GM19239 (cell line): ENCODE measurements at places on chromosomes 7 and 10.

DNA sequence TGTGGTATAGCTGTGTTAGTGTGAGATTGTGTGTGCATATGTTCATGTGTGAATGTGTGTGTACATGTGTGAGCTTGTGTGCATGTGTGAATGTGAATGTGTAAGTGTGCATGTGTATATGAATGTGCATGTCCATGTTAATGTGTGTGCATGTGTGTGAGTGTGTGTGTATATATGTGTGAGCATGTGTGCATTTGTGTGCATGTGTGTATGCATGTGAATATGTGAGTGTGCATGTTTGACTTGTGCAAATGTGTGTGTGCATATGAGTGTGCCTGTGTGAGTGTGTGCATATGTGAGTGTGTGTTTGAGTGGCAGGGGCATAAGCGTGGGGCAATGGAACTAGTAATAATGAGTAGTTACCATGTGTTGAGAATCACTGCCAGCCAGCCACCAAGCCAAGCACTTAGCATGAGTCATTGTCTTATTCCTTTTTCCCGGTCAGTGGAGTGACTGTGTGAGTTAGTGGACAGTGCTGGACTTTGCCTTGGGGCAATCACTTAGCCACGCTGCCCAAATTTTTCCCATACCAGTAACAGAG lies 46.3 kb upstream of the SHH start:
- no peak for DNase-seq

DNA sequence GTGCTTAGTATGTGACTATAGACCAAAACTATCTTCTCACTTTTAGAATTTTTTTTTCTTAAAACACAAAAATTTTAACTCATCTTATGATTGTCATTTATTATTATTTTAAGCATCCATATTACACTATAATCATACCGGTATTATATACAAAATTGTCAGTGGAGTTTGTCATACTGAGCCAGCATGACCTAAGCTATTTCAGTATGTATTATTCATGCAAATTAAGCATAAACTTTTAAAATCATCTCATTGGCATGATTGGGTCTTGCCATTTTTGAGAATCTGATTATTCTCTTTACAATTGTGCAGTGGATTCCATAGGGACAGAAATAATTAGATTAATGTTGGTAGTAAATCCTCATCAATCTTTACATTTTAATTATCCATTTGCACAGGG lies 46.2 kb upstream of the STMP1 start:
- DNase-seq: no peak

DNA sequence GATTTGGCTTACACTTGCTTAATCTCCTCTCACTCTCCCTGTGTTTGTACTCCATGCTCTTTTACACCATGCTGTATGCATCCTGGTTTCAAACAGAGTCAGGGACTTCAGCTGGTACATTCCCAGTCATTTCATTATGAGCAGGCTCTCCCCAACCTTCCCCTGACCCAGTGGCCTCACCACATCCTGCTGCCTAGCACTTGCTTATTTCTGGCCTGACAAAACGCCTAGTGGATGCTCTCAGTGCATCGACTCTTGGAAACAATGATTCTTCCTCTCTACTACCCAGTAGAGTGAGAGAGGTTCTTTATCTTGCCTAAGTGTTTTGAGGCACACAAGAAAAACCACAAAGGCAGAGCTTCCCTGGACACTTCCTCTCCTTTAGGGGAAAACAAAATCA lies 63.4 kb downstream of the CAV1 start:
- no peak for DNase-seq

DNA sequence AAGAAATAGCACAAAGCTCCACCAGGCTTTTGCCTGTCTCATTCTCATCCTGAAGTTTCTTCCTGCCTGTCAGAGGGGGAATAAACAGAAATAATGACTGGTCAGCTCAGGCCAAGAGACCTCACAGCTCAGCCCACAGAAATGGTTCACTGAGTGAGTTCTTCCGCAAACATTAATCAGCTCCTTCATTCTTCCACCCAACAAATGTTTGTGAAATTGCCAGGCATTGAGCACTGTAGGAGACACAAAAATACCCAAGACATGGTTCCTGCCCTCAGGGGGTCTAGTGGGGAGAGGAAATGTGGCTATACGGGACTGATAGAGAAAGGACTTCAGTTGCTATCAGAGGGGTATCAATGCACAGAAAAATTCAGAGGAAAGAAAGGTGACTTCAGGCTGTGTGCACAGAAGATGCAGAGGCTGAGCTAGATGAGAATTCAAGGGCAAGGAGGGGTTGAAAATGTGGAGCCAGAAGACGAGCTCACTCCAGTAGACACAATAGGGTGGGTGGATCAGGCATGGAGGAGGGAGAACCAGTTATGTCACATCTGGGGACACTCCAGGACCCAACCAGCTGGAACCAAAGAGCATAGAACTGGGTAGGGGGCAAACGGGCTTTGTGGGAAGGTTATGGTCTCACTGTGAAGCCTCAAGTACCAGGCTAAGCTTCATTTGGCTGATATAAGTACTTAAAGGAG lies 20.9 kb downstream of the MYOF start:
- no peak for DNase-seq

GRCh38 chr7:19772841-19773760 lies at the start of gene TMEM196:
Gene TMEM196 (minus strand): TSS chr7:19773617. CDS start chr7:19772696, 921 bp downstream.
- DNase-seq: no peak

DNA sequence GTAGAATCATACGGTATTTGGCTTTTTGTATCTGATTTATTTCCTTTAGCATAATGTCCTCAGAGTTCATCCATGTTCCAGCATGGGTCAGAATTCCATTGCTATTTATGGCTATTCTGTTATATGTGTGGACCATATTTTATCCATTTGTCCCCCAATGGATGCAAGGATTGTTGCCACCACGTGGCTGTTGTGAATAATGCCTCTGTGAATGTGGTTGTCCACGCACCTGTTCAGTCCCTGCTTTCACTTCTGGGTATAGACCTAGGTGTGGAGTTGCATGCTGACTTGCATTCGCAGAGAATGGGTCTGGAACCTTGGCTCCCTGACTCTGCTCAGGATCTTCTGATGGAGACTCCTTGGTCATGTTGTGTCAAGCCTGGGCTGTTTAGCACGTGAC lies 199.9 kb downstream of the CAMK1D start:
- no peak for DNase-seq

- DNase-seq: no peak
Measured at GRCh38 chr7:29342761-29343160, 148.2 kb downstream of the CHN2 start.

- DNase-seq: no peak
Measured at GRCh38 chr7:77653572-77653971, 42.7 kb upstream of the RSBN1L start.

- DNase-seq: no peak
Measured at GRCh38 chr7:93578762-93579161, 4.2 kb upstream of the CALCR start.

DNA sequence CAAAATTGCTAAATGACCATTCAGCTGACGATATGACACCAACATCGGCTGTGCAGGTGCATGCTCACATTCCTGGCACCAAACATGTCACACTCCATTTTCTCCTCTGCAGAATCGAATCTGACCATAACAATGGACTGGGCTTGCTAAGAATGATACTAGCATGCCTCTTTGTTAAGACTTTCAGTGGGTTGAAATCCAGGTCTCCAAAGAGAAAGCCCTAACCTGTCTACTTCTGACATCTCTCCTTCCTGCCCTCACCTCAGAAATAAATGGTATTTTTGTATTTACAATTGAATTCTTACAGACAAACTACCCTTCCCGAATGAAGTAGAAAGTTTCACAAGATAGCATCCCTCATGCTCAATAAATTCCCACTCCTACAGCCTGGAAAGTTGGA lies 373.9 kb downstream of the KCNMA1 start:
- no peak for DNase-seq

DNA sequence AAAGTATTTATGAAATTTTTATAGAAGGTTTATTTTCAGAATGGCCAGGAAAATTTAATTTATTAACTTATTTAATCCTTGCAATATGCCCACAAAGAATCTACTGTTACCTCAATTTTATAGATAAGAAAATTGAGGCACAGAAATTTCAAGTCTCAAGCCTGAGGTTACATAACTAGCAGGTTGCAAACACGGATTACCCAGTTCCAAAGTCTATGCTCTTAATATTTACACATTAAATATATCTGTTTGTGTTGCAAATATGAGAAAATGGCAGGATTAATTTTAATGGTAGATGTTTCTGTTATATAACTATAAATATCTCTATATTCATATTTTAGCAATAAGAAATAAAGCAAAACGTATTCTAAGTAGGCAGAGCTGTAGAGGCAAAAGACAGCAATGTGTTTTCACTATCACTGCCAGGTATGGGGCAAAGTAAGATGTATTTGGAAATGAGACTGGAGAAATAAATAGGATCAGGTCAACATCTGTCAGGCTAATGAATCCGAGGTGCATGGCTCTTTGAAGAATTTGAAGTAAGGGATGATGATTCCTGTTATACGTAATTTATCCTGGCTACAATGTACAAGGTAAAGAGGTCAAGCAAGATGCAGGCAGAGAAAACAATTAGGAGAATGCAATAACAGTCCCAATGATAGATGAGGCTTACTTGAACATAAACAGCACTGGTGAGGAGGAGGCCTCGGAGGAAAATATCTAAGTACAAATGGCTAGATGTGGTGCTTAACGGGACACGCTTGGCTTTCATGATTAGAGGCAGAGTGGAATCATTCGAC lies 354.1 kb upstream of the VSTM2A start:
- DNase-seq: no peak

- DNase-seq: no peak
Measured at GRCh38 chr7:45258533-45259226, 101.1 kb downstream of the RAMP3 start.

GRCh38 chr10:96971324-96971723 lies 139.2 kb downstream of the LCOR start:
- no peak for DNase-seq

- no peak for DNase-seq
Measured at GRCh38 chr10:127449490-127449889, 99.6 kb upstream of the NPS start.

DNA sequence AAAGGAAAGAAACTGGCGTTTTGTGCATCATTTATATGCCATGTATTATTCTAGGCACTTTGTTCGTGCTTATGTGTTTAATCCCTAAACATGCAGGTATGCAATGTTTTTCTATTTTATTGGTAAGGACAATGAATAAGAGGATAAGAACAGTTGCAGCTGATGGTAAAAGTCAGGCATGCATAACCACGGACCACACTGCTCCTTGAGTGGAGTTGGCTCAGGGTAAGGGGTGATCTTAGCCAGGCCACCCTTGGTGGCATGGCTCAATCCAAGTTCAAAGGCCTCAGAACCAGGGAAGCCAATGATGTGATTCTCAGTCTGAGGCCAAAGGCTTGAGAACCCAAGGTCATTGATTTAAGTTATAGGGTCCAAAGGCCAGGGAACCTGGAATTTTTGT lies 1068.1 kb downstream of the NRG3 start:
- no peak for DNase-seq

DNA sequence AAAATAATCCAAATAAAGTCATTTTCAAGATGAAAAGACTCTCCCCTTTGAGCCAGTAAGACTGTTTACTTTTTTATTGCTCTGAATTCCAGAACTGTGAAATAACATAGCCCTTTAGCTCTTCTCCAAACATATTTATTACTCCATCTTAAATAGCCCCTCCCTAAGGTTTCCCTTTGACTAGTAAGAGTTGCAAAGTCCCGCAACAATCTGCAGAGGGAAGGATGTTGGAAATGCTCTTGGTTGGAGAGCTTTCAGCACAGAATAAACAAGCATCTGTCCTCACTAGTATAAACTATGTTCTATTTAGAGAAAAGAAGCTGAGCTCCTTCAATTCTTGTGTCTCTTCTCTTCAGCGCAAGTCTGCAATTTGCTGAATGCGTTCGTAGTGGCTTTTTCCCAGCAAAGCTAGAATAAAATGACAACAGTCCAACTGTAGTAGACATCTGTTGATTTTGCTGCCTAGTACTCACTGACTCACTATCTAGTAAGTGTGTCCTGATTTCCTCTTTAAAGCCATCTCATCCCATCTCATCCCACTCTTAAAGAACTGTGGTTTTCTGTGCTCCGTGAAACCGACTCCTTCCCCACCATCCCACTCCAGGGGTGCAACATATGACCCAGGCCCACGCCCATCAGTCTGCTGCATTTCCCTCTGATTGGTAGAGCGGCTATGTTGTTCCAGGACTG lies 104.0 kb downstream of the FAM107B start:
- DNase-seq: no peak

GRCh38 chr10:123097039-123097438 lies 38.7 kb upstream of the HMX3 start:
- no peak for DNase-seq

DNA sequence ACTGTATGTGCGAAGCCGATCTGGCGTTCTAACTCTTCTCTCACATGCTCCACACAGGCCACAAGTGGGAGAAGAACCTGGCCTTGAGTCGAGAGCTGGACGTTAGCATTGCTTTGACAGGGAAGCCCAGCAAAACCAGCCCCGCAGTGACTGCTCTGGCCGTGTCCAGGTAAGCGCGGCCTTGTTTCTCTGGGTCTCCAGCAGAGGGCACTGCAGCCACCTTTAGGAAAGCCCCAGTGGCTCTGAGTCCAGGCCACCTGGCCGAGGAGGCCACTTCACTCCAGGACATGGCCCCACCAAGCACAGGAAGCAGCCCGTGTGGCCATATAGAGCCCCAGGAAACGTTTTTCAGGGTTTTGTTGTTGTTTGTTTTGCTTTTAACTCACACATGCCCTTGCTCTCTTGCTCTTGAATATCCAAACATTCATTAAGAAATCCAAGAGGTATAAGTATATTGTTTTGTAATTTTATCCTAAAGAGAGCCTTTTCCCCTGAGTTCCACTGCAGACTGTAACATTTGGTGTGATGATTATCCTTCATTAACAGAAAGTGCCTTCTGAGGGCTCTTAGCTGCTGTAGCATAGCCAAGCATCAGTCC lies 41.8 kb upstream of the LRRC18 start:
- peak; percentile 68 for DNase-seq

- no peak for DNase-seq
Measured at GRCh38 chr10:80530251-80530650, 7.5 kb upstream of the SH2D4B start.

DNA sequence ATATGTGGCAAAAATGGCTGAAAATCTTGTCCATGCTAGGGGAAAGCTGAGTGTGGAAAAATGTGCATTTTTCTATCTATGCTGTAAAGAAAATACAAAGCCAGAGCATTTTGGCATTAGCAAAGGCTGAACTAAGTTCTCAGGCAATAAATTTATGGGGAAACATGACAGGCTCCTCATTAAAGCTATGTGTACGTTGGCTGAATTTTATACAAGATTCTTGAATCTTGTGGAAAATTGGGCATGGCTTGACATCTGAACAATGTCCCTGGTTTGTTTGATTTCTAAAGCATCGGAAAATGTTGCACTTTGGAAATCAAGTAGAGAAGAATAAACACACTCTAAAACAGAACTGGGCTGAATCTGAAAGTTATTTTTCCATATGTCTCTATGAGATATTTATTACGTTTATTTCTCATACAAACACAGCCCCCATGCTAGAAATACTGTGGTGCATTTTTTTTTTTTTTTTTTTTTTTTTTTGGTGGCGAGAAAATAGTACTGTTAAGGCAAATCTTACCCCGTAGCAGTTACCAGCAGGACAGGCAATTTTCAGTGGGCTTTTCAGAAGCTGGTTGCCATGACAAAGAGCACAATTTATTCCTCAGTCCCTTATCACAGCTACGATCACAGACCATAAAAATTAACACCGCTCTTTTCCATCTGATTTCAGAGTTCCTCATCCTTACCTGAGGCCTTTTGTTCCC lies 16.9 kb downstream of the CPA1 start:
- DNase-seq: no peak
